ENCODE measurements at places on chromosomes 6 and 20.

- no peak for DNase-seq
Observed at GRCh38 chr20:19603376-19603750, 154.7 kb upstream of the RIN2 start.

DNA sequence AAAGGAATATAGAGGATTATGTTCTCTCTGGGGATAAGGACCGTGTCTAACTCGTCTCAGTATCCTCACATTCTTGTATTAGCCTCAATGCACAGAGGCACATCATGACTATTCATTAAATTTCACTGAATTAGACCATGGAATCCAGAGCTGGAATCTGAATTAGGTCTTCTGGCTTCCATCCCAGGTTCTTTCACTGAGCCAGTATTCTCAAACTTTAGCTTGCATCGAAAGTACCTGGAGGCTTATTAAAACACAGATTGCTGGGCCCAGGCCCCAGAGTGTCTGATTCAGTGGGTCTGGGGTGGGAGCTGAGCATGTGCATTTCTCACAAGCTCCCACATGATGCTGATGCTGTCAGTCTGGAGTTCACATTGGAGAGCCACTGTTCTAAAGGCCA is 142.0 kb downstream of the UST start:
- DNase-seq = no peak

DNA sequence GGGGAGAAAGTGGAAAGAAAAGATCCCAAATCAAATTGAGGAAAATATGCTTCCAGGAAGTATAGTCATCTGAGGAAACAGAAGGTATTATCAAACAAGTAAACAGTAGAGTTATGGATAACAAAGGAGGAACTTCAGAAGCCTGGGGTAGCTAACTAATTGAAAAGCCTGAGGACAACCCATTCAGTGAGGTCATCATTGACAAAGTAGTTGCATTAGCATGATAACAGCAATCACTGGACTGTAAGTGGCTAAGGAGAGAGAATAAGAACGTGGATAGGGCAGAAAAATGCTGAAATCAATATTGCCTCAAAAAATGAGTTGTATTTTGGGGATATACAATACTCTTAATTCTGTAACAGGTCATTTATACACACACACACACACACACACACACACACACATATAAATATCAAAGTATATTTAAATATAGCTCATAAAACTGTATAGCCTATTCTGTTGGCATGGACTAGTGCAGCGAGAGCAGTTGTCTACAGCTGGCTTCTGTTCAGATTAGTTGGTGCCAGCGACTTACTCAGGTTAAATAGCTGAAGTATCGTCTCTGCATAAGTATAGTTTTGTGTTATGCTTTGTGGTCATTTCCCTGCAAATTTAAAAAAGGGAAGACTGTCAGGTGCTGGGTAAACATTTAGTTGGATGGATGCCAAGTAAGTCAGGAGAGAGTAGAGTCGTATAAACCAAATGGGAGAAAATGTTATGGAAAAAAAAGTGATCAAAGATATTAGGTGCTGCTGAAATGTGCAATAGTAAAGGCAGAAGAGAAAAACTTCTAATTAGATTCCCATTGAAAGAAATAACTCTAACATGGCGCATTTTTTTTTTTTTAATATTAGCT is 33.8 kb upstream of the CTAGE9 start:
- DNase-seq = no peak

GRCh38 chr6:71523548-71523947 is 234.9 kb downstream of the OGFRL1 start:
- no peak for DNase-seq

DNA sequence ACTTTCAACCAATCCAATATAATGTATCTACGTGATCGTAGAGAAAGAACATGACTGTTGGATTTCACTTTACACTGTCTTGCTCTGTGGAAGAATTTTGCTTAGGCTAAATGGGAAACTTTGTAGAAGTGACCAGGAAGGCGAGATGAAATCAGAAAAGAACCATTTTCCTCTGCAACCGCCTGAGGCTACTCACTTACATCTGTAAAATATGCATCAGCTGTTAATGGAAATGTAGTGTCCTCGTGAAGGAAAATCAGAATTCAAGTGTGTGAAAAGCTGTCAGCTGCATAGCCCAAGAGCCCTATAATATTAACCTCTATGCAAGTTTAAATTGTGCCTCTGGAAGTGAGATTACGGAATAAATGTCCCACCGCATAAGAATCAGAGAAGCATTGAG is 277.9 kb downstream of the C6orf118 start:
- no peak for DNase-seq

DNA sequence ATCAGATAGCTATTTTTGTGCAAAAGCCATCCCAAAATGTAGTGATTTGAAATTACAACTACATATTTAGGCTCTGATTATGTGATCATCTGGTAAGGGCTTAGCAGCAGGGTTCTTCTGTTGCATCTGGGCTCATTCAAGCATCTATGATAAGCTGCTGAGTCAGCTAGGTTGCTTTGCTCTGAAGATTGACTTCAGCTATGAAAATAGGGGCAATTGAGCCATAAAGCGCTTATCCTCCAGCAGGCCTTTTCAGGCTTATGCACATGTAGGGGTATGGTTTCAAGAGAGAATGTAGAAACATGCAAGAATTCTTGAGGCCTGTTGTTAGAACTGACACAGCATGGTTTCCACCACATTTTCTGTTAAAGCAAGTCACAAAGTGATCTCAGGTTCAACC is 114.1 kb downstream of the PLCB1 start:
- DNase-seq = no peak

DNA sequence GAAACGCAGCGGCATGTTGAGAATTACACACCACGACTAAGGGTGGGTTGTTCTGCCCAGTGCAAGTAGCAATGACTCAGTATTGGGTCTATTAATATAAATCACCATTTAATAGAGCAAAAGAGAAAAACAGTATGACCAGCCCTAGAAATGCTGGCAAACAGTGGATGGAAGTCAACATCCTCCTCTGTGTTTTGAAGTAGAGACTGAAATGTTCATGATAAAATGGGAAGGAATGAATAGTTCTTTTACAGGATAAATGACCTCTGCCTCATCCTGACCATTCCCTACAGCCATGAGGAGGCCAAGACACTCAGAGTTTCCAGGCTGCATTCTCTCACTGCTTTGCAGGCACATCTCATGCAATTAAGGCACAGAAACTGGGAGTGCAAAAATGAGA is 111.8 kb downstream of the PSMB1 start:
- no peak for DNase-seq

DNA sequence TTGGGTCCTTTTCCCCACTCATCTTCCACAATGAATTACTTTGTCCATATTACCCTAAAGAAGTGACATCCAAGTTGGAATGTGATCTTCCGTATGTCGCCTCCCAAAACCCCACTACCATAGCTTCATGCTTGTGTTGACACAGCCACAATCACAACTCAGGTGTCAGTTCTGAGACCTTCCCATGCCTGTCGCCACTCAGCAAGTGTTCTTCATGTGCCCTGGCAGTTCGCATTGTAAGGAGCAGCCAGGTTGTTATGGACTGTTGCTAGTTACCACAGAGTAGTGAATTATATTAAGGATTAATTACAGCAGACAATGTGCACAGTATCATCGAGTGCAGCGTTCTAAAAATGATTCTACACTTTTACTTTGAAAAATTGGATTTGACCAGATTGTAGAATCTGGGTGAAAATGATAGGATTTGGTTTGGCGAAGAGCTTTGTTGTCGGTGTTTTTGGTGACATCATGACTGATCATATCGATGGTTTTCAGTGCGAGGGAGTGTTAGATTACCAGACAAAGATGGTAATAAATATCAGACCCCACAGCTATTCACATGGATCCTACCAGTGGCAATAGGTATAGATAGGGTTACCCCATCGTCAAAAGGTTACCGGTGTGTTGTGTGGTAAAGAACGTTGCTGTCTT is 1.7 kb downstream of the PCMTD2 start:
- no peak for DNase-seq

- DNase-seq = no peak
Observed at GRCh38 chr6:108757357-108757756, 90.9 kb upstream of the ARMC2 start.

DNA sequence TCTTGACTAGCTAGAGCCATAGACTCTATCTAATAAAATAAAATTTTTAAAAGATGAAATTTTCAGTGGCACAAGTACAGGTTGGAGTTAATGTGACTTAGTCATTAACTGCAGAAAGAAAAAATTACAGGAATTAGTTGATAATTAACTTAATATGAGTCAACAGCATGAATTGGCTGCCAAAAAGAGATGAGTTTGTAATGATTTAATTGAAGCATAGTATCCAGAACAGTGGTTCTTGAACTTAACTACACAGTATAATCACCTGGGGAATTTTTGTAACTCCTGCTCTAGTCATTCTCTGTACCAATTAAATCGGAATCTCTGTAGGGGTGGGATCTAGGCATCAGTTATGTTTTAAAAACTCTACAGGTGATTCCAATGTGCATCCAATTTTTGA is 46.3 kb upstream of the HMGN3 start:
- no peak for DNase-seq

DNA sequence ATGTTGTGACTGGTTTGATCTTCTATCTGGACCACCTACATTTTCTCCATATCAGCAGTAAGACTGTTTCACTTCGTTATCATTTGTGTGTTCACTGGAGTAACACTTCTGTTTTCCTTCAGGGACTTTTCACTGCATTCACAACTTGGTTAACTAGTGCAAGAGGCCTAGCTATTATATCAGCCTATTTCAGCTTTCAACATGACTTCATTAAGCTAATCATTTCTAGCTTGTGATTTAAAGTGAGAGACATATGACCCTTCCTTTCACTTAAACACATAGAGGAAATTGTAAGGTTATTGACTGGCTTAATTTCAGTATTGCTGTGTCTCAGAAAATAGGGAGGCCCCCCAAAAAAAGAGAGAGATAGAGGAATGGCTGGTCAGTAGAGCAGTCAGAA is 622.8 kb upstream of the NRSN1 start:
- no peak for DNase-seq

DNA sequence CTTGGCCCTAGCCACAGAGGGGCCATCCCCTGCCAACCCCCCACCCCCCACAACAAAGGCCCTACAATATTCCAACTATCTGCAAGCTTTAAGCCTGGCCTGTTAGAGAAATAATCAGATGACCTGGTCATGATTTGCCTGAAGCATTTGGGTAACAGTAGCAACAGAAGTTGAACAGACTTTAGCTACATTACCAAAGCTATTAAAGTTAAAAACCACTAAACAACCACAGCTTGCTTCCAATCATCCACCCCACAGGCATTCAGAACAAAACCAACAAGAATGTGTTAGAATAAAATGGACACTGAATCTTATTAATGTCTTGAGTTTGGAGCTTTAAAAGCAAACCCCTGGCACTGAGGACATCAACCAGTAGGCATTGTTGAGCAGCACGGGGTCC is 250.9 kb downstream of the LRFN2 start:
- DNase-seq = no peak

GRCh38 chr6:90304308-90304707 is 7.7 kb upstream of the BACH2 start:
- DNase-seq = no peak

GRCh38 chr6:16271428-16271827 is 33.0 kb downstream of the GMPR start:
- DNase-seq = no peak

DNA sequence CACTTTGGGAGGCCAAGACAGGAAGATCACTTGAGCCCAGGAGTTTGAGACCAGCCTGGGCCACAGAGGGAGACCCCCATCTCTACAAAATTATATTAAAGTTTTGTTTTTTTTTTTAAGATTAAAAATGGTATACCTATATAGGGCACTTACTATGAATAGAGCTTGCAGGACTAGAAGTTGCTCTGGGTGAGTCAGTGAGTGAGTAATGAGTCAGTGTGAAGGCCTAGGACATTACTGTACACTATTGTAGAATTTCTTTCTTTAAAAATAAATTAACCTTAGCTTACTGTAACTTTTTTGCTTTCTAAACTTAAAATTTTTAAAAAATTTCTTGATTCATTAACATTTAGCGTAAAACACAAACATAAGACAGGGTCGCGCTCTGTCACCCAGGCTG is 29.7 kb downstream of the STK35 start:
- no peak for DNase-seq

- DNase-seq = no peak
Observed at GRCh38 chr20:1186367-1186991, 1.7 kb upstream of the TMEM74B start.

DNA sequence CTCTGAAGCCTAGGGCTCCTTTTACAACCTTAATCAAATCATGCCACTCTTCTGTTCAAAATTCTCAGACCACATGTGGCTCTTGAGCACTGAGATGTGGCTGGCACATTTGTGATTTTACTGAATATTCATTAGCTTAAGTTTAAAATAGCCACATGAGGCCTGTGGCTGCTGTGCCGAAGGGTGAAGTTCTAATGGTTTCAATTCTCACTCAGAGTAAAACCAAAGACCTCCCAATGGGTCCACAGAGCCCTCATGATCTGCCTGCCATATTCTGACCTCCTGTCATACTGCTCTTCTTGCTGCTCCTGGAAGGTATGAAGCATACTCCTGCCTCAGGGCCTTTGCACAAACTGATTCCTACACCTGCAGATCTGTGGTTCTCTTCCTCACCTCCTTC is 7.8 kb upstream of the CST3 start:
- DNase-seq = no peak

- DNase-seq = no peak
Observed at GRCh38 chr6:6052216-6052615, 45.5 kb upstream of the NRN1 start.

DNA sequence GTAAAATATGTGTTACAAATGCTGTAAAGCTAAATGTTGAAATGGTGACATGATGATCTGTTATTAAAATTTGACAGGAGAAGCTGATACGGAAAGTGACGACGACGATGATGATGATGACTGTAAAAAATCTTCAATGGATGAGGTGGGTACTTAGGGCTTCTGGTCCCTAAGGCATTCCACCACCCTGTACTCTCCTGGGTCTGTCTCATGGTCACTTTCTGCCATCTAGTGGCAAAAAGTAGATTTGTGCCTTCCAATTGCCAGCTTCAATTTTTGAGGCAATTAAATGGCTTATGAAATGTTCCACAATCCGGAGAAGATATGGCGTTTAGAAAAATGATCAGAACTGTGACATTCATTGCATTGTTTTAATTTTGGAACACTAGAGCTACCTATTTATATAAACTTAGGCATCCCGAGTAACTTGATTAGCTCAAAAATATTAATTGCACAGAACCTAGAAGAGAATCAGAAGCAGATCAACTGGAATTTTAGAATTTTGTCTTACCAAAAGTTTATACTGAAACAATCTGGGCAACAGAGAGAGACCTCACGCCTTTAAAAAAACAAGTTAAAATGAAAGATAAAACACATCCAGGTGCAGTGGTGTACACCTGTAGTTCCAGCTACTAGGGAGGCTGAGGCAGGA is 346.5 kb upstream of the PLCB4 start:
- no peak for DNase-seq

DNA sequence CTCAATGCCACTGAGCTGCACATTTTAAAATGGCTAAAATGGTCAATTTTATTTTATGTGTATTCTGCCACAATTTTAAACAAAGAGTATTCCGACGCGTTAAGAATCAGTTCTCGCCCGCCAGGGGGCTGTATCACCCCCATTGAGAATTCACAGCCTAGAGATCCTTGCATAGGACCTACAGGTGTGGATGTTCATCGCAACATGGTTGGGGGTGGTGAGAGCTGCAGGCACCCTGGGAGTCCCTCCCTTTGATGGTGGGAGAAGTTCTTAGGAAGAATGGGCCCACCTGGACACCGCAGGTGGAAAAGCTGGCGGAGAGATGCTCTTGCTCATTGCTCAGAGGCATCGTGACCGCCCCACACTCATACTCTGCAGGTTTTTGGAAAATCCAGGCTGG is 63.5 kb downstream of the SLC2A10 start:
- no peak for DNase-seq

GRCh38 chr6:80173411-80173810 is 66.9 kb downstream of the BCKDHB start:
- no peak for DNase-seq
